Activated T-cell treated with anti-CD3 and anti-CD28 coated beads, Interleukin-2, amount 50 U/mL, for 24 hours (primary cell): ENCODE measurements at places on chromosomes 2 and 18.

GRCh38 chr2:47509250-47509649 is 106.3 kb downstream of the MSH2 start:
- H3K27ac ChIP-seq, result no peak overlapping the region
- H3K4me3 ChIP-seq, result no peak overlapping the region

DNA sequence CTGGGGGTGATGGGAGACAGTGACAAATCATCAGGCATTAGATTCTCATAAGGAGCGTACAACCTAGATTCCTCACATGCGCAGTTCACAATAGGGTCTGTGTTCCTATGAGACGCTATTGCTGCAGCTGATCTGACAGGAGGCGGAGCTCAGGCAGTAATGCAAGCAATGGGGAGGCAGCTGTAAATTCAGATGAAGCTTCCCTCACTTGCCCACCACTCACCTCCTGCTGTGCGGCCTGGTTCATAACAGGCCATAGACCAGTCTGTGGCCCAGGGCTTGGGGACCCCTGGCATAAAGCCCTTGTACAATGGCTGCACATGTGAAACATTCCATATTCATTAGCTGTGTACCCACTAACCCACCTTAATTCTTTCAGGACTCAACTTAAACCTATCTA is 18.0 kb downstream of the NMUR1 start:
- H3K4me1 ChIP-seq, result peaks cover 20% of the 10 kb centered on the region
- peak overlapping the region; percentile 11 for H3K27ac ChIP-seq
- H3K27me3 ChIP-seq, result no peaks in the 10 kb centered on the region
- peaks cover 10% of the 10 kb centered on the region for H3K36me3 ChIP-seq
- DNase-seq, result no peak
- no peak overlapping the region for H3K4me3 ChIP-seq

- H3K4me3 ChIP-seq, result no peak overlapping the region
- H3K4me1 ChIP-seq, result peaks cover 27% of the 10 kb centered on the region
- peak; percentile 12 for DNase-seq
- peak overlapping the region; percentile 24 for H3K27ac ChIP-seq
- no peaks in the 10 kb centered on the region for H3K27me3 ChIP-seq
- H3K36me3 ChIP-seq, result no peaks in the 10 kb centered on the region
Observed at GRCh38 chr2:30287190-30287840, 56.0 kb downstream of the LBH start.

DNA sequence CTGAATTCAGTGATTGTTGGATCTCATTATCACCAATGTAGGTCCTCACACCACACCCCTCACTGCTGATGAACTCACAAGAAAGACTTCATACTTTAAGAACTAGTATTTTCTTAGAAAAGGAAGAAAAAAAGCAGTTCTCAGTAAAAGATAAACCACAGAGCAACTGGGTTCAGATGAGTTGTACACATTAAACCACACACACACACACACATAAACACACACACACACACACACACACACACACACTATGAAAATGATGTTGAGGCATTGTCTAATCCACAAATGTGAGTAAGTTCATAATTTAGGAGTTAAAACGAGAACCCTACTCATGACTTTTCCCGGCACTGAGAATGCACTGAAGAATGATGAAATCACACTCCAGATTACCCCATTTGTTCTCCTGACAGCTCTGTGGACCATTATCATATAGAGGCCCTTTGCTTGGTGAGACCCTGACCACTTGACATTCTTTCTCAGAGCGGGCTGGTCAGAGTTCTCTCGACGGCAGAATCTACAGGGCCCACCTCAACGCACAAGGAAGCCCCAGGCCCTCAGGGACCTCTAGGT is 106.2 kb downstream of the BCL2 start:
- H3K4me1 ChIP-seq, result peaks cover 95% of the 10 kb centered on the region
- peak; percentile 63 for DNase-seq
- H3K36me3 ChIP-seq, result peaks cover 60% of the 10 kb centered on the region
- peak overlapping the region; percentile 56 for H3K4me3 ChIP-seq
- no peaks in the 10 kb centered on the region for H3K27me3 ChIP-seq
